ENCODE measurements at places on chromosomes 7 and 10. TPM values are rescaled to one million over a fixed set of nuclear protein-coding genes. Genes with fewer than 3 reads are reported as not detected.

The CPXM2 gene
- 9.5 TPM for total RNA-seq

The RPS24 gene
- total RNA-seq: 2,039 TPM

The NKX2-3 gene
- total RNA-seq: not detected

The SCART1 gene
- total RNA-seq: 4.5 TPM

The PLEKHS1 gene
- total RNA-seq: 0.18 TPM

The LRRC18 gene
- total RNA-seq: 0.23 TPM

The ZNF92 gene
- 8.9 TPM for total RNA-seq

The HTR5A gene
- total RNA-seq: not detected

The EVX1 gene
- total RNA-seq: not detected

Data from metanephros (tissue), 2 donors.